T-helper 17 cell (primary cell): ENCODE measurements at places on chromosomes 6 and 20.

DNA sequence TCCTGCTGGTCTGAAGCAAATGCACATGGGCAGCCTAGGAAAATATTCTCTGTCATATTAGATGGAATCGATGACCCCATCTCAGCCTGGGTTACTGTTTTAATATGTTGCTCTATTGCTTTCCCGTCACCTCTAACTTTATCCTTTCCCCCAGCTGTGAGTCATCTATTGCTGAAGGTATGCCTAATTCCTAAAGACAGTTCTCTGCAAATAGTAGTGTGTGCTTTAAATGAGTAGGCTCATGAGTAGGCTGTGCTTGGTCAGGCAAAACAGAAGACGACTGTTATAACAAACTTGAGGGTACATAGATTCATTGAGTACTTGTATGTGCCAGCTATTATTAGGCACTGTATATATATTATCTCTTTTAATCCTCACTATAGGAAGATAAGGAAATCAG lies 47.2 kb downstream of the CTNNBL1 start:
- peaks cover 14% of the 10 kb centered on the region for H3K4me1 ChIP-seq
- no peak overlapping the region for H3K27ac ChIP-seq
- DNase-seq = no peak
- no peak overlapping the region for H3K4me3 ChIP-seq
- H3K36me3 ChIP-seq = peaks cover 8% of the 10 kb centered on the region

DNA sequence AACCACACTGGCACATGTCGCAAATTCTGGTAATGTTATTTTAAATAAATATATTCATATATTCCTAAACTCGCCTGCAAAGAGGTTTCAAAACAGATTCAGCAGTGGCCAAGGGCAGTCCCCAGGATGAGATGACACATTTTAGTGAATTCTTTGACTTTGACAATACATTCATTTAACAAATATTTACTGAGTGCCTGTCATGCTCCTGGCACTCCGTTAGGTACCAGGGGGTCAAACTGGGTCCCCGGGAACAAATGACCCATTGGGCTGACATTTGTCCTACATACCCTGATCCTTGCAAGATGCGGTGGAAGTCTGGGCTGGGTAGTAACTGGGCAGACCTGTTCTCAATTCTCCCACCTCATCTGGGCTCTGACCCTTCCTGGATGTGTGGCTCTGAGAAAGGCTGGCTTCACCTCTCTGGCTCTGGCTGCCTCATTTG lies 74.9 kb downstream of the FYN start:
- peak overlapping the region; percentile 98 for H3K27ac ChIP-seq
- no peak overlapping the region for H3K4me3 ChIP-seq
- peaks cover 57% of the 10 kb centered on the region for H3K4me1 ChIP-seq
- H3K36me3 ChIP-seq = no peaks in the 10 kb centered on the region

DNA sequence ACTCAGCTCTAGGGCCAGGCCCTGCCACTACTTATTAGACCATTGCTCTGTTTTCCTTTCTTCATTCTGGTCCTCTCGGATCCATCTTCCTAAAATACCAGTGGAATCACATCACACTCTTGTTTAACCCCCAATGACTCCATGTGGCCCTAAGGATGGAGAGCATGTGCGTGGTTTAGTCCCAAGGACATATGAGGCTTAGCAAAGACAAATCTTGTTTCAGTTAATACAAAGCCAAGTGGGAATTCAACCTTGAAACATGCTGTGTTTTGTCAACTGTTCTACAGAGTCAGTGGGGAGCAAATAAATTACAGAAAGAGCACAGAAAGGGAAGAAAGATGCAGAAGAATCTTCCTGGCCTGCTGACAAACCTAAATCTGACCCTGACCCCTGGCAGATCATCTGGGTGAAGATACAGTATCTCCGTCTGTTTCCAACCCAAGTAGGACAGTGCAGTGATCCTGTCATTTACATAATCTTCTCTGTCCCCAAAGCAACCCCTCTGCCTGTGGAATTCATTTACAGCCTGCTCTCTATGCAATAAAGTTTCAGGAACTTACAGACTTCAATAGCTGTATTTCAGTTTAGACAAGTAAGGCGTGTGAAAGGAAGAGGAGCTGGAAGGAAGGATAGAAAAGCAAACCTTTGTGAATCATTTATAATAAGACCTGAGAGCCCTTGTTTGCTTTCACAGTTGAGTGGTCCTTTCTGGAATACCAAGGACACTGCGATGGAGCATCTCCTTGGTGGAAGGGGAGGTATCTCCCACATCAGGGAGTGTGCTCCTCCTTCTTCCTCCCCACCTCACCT lies 144.0 kb downstream of the THBS2 start:
- H3K36me3 ChIP-seq = no peaks in the 10 kb centered on the region
- DNase-seq = no peak
- H3K4me3 ChIP-seq = no peak overlapping the region
- H3K4me1 ChIP-seq = no peaks in the 10 kb centered on the region

GRCh38 chr20:35465976-35466375 lies 10.6 kb downstream of the CEP250 start:
- H3K27ac ChIP-seq = peak overlapping the region; percentile 62
- H3K27me3 ChIP-seq = no peaks in the 10 kb centered on the region
- no peaks in the 10 kb centered on the region for H3K36me3 ChIP-seq
- DNase-seq = no peak
- H3K4me3 ChIP-seq = peak overlapping the region; percentile 60
- H3K4me1 ChIP-seq = peaks cover 8% of the 10 kb centered on the region
